ENCODE measurements at places on chromosomes 3 and 15.

GRCh38 chr15:44666210-44667038 lies 3.0 kb upstream of the SPG11 start:
- no peak for DNase-seq

GRCh38 chr3:167109746-167110145 lies 270.4 kb downstream of the ZBBX start:
- DNase-seq: no peak

DNA sequence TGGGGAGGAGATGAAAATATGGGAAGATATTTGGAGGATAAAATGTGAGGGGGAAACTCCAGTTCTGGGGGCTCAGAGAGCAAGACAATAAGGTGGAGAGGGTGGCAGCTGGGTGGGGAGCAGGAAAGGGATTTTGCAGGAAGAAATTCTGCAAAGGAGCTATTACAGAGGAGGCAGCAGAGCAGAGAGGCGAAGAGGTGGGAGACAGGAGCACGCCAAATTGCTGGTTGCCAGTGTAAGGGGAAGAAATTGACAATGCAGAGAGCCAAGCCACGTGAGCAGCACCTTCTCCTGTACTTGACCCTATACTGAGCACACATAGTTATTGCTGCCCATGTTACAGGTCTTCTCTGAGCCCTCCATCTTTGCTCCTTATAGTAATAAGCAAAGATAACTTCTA lies 190.3 kb upstream of the ONECUT1 start:
- no peak for DNase-seq

DNA sequence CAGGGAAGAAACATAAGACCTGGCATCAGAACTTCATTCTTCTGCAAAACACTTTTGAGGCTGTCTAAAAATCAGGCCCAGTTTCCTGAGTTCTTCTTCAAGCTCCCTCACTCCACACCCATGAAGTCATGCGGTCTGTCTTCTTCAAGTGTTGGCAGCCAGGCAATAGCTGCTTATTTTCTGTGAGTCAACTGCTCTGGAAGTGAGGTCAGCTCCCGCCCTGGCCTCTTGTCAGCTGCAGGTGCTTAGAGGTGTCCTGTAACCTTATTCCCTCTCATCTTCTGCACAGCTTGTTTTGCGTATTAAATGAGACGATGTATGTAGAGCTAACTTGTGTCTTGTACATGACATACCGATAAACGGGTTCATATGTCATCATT lies 226.1 kb downstream of the ADAMTS17 start:
- DNase-seq: no peak

All from urinary bladder (tissue), 4 donors.